ENCODE measurements at places on chromosomes 3 and 15. TPM values are rescaled to one million over a fixed set of nuclear protein-coding genes. Genes with fewer than 3 reads are reported as not detected.

Gene UCN2
- 0.64 TPM for polyA plus RNA-seq

Gene GPR27
- polyA plus RNA-seq, result 9.1 TPM

Gene LRRIQ4
- 0.50 TPM for polyA plus RNA-seq

Gene C3orf22
- 0.17 TPM for polyA plus RNA-seq

Gene CNTN4
- 37.0 TPM for polyA plus RNA-seq

Gene A4GNT
- polyA plus RNA-seq, result 1.5 TPM

Gene CFAP92
- 1.7 TPM for polyA plus RNA-seq

Gene RPL22L1
- 55.8 TPM for polyA plus RNA-seq

Gene NLGN1
- 5.3 TPM for polyA plus RNA-seq

Gene SI
- not detected for polyA plus RNA-seq

Gene LSAMP
- 13.3 TPM for polyA plus RNA-seq

Gene GRAMD1C
- polyA plus RNA-seq, result 19.0 TPM

Gene CALML4
- polyA plus RNA-seq, result 35.3 TPM

Gene TRH
- 0.43 TPM for polyA plus RNA-seq

Gene ISL2
- not detected for polyA plus RNA-seq

Gene EEFSEC
- polyA plus RNA-seq, result 27.8 TPM

Gene COPB2
- polyA plus RNA-seq, result 171 TPM

Gene DZIP3
- polyA plus RNA-seq, result 34.3 TPM

Gene ADCY5
- polyA plus RNA-seq, result 10.4 TPM

Gene KBTBD13
- polyA plus RNA-seq, result not detected

Gene LYZL4
- polyA plus RNA-seq, result not detected

Gene CPN2
- polyA plus RNA-seq, result 0.40 TPM

Gene CGNL1
- 61.0 TPM for polyA plus RNA-seq

Gene TTLL13
- polyA plus RNA-seq, result 0.35 TPM

Gene C2CD4A
- not detected for polyA plus RNA-seq

Gene THAP10
- polyA plus RNA-seq, result 6.7 TPM

Gene SLCO2A1
- 3.9 TPM for polyA plus RNA-seq

Gene ANKRD34C
- 0.09 TPM for polyA plus RNA-seq

Gene PLA2G4E
- not detected for polyA plus RNA-seq

Gene CCDC39
- polyA plus RNA-seq, result 3.5 TPM

Gene APBA2
- 7.4 TPM for polyA plus RNA-seq

All from left renal pelvis (tissue), 4 donors.